Esophagus muscularis mucosa (tissue), 4 donors: ENCODE measurements at places on chromosomes 13 and 19. TPM values are rescaled to one million over a fixed set of nuclear protein-coding genes. Genes with fewer than 3 reads are reported as not detected.

C1QTNF9 gene
- total RNA-seq: 0.99 TPM

GPC5 gene
- 0.13 TPM for total RNA-seq

ZNF208 gene
- 7.1 TPM for total RNA-seq

ZFP30 gene
- 10.1 TPM for total RNA-seq

DNA sequence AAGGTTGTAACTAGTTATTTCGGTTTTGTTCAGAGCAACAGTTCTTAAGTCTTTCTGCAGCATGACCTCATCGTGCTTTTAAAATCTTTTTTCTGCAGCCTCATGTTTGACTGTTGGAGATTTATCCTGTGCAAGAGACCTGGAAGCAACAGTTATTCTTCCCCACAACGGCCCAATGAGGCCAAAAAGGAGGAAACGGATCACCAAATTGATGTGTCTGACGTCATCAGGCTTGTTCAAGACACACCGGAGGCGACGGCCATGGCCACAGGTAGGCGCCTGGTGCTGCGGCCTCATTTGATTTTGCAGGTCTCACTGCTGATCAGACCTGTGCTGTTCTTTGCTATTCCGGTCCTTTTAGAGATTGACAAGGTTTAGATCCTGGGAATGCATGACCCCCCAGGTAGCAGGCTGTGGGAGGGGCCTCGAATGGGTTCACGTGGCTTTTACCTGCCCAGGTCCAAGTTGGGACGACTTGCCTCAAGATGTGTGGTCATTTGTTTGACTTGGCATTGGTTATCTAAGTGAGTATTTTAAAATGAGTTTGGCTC is 66.8 kb upstream of the MCF2L start:
- no peak for DNase-seq

DNA sequence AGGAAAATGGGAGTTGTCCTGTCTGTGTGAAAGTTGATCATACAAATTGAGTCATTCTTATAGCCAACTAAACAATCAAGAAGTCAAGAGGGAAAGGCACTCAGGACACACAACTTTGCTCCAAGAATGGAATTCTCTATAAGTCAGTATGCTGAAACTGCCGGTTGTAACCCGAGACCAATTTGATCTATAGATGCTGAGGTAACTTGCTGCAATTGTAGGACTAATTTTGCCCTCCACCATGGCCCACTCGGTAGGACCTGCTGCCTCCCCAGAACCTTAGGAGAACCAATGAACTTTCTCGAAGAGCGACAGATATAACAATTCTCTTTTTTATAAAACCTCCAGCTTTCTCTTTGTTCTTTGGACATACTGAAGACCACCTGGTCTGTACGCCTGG is 157.0 kb downstream of the RNF17 start:
- DNase-seq: no peak

GRCh38 chr13:73450583-73450982 is 391.8 kb downstream of the KLF5 start:
- DNase-seq: no peak

- no peak for DNase-seq
These were observed 20.4 kb upstream of the ARGLU1 start for GRCh38 chr13:106588367-106588766.

DNA sequence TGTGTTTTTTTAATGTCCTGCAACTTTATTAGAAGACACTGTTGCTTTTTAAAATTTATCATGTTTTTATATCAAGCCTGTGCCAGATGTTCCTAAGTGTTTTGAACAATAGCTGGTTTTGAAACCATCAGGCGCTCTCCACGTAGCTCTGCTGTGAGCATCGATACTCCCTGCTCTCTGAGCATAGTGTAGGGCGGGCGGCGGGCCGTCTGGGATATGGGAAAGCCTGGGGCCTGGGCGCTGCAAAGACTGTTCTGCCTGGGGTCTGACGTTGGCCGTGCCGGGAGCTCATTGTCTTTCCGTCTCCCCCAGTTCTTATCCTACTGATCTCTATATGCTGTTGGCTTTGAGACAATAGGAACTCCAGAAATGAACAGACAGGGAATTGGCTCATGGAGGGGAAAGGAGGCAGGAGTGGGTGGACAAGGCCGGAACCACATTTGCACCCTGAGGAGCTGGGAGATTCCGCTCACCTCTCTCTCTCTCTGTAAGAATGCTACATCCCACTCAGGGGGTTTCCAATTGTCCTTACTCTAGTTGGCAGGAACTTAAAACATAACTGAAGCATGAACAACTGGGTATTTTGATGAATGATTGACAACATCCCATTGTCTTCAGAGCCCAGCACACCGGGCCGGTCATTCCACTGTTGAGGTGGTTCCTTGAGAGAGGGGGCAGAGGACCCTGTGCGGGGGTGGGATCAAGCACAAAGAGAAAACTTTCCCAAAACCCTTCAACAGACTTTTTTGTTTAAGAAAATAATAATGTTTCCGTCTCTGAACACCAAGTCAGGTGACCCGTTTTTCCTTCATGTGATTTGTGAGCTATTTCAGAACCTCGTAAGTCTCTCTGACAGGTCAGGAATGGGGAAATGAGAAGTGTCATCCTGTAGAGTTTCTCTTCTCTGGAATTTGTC is 64.7 kb downstream of the COL4A2 start:
- DNase-seq: no peak

- no peak for DNase-seq
These were observed 32.6 kb upstream of the MTIF3 start for GRCh38 chr13:27482983-27483382.

- no peak for DNase-seq
These were observed 710.3 kb upstream of the SLITRK5 start for GRCh38 chr13:86960876-86961275.

DNA sequence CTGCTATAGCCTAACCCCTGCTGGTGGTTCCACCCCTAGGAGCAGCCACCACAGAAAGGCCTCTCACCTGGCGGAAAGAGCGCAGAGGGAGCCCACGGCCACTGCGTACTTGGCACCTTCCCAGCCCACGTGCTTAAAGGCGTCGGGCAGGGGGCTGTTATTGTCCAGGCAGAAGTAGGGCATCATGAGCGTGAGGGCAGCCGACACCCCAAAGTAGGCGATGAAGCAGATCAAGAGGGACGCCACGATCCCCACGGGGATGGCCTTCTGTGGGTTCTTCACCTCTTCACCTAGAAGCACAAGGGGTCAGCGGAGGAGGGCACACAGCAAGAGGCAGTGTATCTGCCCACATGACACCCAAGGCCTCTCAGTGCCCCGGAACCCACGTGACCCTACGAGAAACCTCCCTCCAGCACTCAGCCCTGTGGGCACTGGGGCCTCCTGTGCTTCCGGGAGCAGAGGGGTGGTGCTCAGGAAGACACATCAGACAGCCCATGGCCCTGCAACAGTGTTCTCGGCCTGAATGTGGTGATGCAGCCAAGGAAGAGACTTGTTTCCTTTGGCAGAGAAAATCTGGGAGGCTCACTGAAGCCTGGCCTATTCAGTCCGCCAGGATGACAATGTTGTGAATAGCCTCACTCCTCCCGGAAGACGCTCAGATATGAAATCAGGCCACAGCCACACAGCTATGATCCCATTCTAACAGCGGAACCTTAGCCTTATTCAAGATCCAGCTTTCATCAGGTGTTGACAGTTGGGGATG is 72.1 kb downstream of the SLC7A1 start:
- DNase-seq: no peak

GRCh38 chr19:31127134-31127967 is 221.9 kb downstream of the TSHZ3 start:
- DNase-seq: no peak

GRCh38 chr19:17236811-17237543 is 8.7 kb downstream of the NR2F6 start:
- no peak for DNase-seq

DNA sequence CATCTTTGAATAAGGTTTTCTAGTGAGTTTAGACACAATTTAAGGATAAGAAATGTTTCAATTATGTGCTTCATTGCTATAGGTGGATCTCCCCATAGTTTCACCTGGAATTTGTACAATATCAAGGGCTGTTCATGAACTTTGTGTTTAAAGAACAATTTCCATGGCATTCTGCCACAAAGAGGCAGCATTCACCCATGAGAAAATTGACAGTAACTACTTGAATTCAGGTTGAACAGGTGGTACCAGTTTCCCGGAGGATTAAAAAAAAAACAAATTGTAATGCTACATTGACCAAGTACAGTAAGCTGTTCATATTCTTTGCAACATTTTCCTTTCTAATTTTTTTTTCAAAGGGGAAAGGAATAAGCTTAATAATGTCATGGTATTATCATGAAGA is 9.1 kb downstream of the SLITRK5 start:
- DNase-seq: no peak

DNA sequence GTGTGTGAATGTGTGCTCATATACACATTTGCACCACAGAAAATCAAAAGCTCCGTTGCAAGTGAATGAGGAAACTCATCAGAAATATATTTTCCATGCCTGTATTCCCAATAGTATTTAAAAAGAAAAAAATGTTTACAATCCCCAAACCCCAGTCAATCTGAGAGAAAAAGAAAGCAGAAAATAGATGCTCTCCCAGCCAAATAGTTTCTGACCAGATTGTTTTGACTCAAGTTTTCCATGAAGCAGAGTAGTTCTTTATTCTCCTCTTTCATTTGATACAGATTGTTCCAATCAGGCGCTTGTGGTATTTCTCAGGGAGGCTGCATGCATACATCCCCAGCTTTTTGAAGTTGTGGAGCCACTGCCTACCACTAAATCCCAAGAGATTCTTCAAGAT is 110.6 kb downstream of the STARD13 start:
- DNase-seq: no peak

DNA sequence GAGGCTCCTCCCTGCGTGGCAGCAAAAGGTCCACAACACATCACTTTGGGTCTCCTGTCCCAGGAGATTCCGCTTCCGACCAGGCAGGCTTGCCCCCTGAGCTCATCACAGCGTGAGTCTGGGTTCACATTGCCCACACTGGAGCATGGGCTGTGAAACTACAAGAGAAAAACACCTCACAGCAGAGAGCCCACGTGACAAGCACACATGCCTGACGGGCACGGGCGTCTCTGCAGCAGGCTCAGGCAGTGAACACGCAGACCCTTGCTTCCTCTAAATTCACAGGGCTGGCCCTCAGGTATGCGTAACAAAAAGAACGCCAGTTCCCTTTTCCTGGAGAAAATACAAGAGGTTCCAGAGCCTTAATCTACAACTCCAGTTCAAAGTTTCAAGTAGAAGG is 41.9 kb downstream of the RASA3 start:
- DNase-seq: no peak

- no peak for DNase-seq
These were observed 1.4 kb upstream of the QTRT1 start for GRCh38 chr19:10699650-10700335.

DNA sequence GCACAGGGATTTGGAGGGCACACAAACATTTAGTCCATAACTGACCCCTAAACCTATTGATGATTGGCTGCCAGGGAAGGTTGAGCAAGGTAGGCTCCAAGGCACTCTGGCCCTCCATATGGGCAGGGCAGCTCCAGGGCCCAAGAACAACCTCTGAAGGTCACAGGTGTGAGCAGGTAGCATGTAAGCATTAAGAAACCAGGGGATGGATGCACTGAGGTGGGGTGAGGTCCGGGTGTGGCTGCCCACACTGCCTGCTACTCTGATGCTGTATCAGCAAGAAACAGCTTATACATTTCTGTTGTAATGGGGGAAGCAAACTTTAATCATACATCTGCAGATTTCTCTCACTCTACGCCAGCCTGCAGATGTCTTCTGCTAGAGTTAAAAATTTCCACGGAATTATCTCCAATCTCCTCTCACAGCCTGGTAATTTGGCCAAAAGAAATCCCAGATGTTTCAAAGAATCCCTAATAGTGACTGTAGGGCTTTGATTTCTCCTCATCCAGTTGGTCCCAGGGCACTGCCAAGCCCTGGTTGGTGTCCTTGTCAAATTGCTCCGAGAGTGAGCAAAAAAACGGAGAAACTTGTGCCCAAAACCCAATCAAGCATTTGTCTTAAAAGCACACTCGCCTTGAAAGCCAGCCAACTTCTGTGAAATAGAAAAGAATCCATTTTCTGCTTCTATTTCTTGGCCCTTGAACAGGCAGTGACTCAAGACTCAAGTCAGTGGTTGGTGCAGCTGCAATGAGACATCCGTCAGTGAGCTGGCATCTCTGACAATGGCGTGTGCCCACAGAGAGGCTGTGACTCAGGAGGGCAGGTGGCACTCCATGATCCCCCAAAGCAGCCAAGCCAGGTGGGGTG is 72.5 kb upstream of the MRI1 start:
- no peak for DNase-seq

DNA sequence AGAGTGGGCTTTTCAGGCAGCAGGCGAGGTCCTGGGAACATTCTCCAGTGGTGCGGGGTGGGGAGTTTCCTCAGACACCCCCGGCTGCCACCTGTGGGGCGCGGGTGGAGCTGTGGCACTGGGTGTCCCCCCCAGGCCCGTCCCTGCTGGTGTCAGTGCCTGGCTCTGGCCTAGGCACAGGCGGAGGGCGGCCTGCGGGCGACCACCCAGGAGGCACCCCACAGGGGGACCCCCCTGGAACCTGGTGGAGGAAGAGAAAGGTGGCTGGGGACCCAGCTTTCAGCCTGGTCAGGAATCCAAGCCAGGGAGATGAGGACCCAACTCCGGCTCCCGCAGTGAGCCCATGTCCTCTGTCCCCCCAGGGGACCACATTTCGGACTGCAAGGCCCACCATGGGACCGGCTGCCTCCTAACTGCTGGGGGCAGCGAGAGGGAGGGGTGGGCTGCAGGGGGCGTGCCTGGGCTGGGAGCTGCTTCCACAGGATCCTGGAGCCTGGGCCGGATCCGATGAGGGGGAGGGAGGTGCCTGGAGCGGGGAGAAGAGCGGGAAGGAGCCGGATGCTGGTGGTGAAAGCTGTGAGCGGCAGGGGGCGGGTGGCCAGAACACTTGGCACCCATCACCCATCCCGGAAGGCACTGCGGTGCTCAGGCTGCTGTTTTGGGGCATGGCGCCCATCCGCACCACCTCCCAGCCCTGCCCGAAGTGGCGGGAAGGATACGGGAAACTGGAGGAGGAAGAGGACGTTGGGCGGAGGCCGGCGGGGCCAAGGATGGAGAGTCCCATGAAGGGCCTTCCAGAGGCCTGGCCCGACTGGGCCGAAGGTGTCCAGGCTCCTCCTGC is 5.5 kb upstream of the CTXN1 start:
- no peak for DNase-seq

DNA sequence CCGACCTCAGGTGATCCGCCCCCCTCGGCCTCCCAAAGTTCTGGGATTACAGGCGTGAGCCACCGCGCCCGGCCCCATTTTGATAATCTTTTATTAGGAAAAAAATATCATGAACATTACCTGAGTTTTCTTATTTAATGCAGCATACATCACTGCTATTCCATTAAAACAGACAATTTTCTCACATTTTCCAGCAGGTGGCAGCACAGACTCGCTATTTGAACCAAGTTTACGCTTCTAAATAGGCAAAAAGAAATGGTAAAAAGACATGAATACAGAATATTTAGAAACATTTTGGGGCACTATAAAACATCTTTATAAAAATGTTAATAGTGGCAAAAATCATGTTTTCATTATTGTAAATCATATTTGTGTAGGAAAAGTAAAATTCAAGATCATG is 903.1 kb downstream of the SLITRK6 start:
- DNase-seq: no peak

- DNase-seq: no peak
These were observed 3.9 kb downstream of the RPL18A start for GRCh38 chr19:17863520-17864182.

DNA sequence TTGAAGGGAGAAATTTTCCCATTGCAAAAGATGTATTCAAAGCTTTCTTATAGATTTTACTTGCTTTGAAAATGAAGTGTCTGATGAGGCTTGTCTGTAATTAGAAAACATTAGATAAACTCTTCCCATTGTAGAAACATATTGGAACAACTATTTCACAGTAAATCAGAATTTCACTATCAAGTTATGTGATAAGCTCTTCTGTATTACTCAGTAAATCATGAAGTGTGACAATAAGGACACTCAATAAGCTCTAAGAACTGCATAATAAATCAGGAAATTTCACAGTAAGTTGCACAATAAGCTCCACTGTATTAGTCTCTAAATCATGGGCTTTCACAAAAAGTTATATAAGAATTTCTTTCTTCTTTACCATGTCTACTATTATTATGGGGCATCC is 1546.6 kb downstream of the SLITRK5 start:
- no peak for DNase-seq
